Cortex of kidney (tissue), 1 donor: ENCODE measurements at places on chromosomes 4 and X.

GRCh38 chr4:153535772-153536513, 69.8 kb downstream of the TMEM131L start:
- no peak for DNase-seq

DNA sequence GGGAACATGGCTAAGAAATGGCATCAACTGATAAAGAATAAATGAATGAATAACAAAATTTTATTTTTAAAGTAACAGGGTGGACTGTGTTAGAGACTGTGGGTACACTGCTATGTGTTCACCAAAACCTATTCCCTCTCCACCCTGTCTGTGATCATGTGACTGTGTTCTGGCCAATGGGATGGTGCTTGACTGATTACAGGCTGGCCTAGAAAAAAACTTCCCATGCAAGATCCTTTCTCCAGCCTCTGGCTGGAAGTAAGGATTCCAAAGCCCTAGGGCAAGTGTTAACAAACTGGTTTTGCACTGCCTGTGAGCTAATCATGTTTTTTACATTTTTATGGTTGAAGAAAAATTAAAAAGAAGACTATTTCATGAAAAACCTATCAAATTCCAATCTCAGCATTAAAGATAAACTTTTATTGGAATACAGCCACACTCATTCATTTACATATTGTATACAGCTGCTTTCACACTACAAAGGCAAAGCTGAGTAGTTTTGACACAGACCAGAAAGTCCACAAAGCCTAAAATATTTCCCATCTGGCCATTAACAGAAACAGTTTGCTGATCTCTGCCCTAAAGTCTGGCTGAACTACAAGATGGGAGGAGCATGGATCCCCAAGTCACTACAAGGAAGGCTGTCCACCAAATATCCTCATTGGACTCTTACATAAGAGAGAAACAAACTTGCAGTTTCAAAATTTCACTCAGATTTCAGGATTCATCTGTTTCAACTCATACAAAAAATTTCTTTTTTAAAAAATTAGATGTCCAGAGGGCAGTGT, 133.2 kb downstream of the ARHGAP6 start:
- no peak for DNase-seq

GRCh38 chr4:142707401-142707800, 138.7 kb downstream of the INPP4B start:
- no peak for DNase-seq

DNA sequence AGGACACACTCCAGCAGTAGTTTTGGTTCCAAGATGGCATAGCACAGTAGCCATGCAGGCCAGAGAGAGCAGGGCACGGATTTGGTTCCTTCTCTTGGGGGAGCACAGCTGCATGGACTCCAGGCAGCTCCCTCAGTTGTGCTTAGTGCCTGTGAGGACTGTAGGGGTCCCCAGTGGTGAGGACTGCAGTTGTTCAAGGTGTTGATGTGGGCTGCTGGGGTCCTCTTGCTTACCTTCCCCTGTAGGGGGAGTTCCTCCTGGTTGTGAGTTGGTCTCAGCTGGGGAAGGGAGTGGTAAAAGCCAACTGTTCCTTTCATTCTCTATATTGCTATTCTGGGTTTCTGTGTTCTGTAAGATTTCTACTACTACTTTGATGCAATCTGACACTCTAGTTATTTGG, 606.5 kb downstream of the MAGEB5 start:
- no peak for DNase-seq

DNA sequence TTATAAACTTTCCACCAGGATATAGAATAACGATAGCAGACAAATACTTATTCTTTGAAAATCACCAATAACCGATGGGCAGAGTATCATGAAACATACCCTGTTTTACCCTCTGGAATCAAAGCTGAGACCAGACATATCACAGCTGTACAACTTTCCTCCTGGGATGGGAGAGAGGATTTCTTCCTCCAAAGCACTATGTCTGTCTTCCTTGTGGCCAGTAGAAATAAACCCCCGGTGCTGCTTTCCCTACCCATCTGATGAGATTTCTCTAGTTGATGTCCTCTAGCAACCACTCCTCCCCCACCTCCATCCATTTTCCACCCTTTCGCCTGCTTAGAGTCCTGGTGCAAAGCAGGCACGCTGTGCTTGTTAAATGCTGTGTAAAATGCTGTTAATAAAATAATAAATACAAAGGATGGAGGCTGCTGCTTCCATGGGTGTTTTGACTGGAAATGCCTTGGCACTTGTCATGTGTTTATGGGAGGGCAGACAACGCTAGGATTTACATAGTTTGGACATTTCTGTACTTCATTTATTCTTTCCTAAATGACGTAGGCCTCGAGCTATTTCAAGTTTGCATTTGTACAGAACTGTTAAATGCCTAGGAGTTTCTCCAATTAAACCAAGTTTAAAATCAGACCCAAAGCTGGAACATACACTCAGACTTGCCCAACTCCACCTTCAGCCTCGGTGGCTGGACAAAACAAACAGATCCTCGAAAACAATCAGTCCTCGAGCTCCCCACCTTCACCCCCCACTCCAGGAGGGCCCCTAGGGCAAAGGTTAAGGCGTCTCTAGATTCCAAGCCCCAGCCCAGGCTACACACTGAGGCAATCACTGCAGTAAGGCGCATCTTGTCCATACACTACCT, 10.1 kb downstream of the BCOR start:
- DNase-seq: no peak

DNA sequence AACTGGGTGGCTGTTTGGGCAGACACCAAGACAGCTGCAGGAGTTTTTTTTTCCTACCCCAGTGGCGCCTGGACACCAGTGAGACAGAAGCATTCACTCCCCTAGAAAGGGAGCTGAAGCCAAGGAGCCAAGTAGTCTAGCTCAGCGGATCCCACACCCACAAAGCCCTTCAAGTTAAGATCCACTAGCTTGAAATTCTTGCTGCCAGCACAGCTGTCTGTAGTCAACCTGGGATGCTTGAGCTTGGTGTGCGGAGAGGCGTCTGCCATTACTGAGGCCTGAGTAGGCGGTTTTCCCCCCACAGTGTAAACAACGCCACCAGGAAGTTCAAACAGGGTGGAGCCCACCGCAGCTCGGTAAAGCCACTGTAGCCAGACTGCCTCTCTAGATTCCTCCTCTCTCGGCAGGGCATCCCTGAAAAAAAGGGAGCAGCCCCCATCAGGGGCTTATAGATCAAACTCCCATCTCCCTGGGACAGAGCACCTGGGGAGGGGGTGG, 171.4 kb downstream of the ARHGEF9 start:
- no peak for DNase-seq

- DNase-seq: no peak
Observed at GRCh38 chr4:171601091-171601490, 212.1 kb upstream of the GALNTL6 start.

DNA sequence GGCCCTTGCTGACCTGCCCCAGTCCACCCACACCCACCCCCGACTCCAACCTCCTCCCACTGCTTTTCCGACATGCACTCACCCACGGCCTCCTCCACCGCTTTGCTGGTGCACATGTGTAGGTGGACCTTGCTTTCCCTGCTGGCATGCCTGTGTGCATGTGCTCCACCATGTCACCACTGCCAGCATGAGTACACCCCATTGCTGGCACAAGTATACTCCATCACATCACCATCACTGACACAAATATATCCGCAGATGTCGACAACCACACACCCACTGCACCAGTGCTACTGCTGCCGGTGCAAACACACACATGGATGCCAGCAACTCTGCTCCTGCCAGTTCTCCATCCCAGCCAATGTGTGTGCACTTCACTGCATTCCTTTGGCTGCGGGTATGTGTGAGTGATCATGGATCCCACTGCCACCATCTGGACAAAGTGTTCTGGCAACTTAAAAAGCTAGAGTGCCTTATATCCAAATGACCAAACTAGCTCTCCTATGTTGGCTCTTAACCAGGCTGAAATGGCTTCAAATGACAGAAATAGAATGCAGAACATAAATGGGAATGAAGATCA, 1072.3 kb downstream of the RAPGEF2 start:
- DNase-seq: no peak

DNA sequence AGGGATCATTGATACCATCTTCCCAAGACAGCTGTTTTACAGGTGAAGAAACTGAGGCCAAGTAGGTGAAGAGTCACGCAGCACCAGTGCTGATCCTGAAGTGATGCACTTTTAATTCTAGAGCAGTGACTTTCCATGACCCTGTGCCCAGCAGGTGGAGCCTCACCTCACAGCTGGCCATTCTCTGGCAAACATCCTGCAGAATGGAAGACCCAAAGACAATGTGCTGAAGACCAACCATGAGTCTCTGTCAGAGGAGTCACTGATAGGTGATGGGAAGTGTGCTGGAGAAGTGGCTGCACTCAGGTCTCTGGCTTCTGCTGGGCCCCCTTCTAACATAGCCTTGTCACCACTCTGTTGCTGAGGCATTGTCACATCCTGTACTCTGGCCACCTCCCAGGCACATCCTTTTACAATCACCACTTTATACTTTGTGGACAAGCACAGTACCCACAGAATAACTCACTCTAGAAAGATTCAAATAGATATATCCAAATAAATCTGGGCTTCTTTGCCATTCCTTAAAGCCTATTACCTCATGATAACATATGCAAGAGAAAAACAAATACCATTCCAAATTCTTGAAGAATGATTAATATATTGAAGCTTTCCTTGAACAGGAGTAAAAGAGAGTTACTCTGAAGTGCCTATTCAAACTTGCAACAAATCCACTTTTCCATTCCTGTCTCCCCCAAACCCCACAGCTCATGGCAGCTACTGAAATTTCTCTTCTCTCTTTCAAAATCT, 64.1 kb upstream of the SCOC start:
- DNase-seq: no peak

- DNase-seq: peak; percentile 54
Observed at GRCh38 chr4:8428288-8429097, 12.0 kb downstream of the ACOX3 start.

- DNase-seq: no peak
Observed at GRCh38 chrX:148530464-148531077, 30.2 kb downstream of the AFF2 start.

GRCh38 chrX:2811271-2811670, 17.5 kb upstream of the GYG2 start:
- no peak for DNase-seq

DNA sequence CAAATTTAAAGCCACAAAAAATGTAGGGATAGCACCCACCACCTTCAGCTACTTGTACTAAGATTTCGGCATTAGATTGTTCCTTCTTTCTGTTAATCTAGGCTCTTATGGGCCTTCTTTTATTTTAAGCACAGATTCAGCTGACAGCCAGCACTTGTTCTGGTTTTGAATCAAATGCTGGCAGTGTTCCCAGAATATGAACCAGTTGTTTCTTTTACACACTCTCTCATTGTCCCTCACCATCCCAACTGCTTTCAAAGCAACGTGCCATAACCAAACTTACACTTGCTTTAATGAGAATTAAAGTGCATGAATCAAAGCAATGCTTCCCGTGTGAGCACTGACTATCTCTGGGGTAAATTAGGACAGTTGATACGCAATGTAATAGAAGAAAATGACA, 744.5 kb upstream of the FAM241A start:
- DNase-seq: no peak

DNA sequence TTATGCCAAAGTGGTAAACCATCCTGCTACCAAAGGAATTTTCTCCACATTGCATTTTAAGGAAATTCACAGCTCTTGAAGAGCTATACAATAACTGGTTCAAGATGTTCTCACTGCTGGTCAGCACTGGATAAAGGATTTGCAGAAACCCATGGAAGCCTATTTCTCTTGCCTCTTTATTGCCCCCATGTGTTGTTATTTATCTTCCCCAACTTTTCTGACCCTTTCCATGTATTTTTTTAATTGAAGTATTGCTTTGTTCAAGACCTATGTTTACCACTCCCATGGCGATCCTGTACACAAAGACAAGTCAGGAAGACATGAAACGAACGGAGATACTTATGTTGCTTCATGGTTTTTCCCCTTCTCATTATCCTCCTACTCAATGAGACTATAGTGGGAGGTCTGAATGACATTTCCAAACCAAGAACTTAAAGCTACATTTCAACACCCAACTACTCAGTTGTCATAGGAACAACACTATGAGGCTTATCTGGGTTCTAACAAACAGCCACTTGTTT, 566.4 kb upstream of the DIPK2B start:
- no peak for DNase-seq

- DNase-seq: no peak
Observed at GRCh38 chr4:165375465-165375864, 3.3 kb upstream of the CPE start.

DNA sequence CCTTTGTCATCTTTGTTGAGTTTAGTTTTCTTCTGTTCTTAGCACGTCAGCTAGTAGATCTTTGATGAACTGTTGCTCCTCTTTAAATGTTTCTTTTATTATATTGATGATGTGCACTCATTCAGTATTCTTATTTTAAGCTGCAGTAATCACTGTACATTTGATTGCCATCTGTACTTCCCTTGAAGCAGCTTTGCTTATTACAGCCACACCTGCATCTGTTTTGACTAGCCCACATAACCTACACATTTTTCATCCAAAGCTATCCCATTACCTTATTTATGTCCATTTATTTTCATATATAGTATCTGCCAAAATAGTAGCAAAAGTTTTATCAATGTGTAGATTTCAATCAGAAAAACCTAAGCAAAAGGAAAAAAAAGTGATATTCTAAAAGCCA, 23.9 kb upstream of the GUCY1B1 start:
- DNase-seq: no peak

DNA sequence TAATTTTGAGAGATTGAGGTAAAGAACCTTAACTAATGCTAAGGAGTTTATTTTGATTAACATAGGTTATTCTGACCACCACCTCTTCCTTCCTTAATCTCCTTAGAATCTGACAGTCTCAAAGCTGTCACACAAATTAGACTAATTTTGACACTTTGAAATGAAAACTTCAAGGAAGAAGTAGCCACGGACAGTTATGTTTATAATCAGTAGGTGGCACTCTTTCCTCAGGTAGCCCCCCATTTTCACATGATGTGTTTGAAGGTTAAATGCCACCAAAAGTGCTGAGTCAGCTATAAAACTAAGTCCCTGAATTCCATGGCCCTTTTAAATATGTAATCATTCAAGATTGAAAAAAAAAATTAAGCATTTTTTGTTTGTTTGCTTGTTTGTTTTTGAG, 22.4 kb downstream of the TMEM33 start:
- no peak for DNase-seq

DNA sequence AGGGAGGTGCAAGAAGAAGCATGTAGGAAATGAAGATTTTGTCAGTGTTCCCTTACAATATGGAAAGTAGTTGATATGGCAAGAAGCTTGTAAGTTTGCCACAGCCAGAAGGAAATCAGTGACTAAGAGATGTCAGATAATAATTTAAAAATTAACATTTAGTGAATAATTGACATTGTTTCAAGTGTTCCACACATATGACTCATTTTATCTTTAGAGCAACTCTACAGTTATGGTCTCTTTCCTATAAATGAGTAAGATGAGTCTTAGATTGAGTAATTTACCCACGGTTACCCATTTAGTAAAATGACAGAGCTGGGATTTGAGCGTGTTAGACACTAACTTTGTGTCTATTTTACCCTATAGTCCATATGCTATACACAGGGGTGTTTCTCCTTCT, 300.3 kb upstream of the IRS4 start:
- no peak for DNase-seq
